Tibial nerve (tissue), 4 donors: ENCODE measurements at places on chromosomes 2 and 18.
A peak's percentile ranks its signal among the peaks of the same experiment; 100 is the strongest.

- no peaks in the 10 kb centered on the region for H3K36me3 ChIP-seq
- H3K27me3 ChIP-seq = no peaks in the 10 kb centered on the region
- no peak for DNase-seq
- peak overlapping the region; percentile 75 for H3K27ac ChIP-seq
These were observed 31.5 kb upstream of the NFE2L2 start for GRCh38 chr2:177296040-177296439.

DNA sequence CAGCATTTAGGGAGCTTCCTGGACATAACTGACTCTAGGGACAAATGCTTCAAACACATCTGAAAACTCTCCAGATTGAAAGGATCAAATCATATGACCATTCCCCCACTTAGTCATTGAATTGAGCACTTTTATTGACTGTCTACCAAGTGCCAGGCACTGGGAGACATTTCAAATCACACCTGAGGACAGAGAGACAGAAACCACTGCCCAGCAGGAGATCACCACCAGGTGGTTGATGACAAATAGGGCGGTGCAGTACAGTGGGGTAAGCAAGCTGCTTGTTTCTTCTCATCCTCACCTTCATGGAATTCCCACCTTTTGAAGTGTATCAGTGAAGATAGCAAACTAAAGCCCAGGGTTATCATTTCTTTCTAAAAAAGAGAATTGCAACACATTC, 19.0 kb upstream of the CXCR4 start:
- H3K36me3 ChIP-seq = no peaks in the 10 kb centered on the region
- no peaks in the 10 kb centered on the region for H3K27me3 ChIP-seq
- no peaks in the 10 kb centered on the region for H3K4me1 ChIP-seq

- H3K4me3 ChIP-seq = no peak overlapping the region
- no peaks in the 10 kb centered on the region for H3K4me1 ChIP-seq
- no peaks in the 10 kb centered on the region for H3K36me3 ChIP-seq
- H3K27me3 ChIP-seq = no peaks in the 10 kb centered on the region
- DNase-seq = no peak
These were observed 225.7 kb upstream of the CCDC150 start for GRCh38 chr2:196413821-196414274.

DNA sequence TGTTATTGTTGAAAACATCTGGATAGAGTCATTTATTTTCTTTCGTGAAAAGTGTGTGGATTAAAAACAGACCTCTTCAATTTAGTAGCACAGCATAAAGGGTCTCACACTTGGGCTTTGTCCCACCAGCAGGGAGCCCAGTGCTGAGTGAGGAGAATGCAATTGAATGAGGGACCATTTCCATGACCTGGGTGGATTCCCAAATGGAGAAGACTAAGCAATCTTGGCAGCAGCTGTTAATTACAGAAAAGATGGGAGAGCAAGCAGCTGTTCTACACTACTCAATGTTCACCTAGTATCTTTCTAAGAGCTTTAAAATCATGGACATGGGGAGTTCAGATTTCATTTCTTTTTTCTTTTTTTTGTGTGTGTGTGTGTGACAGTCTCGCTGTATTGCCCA, 121.8 kb upstream of the FN1 start:
- no peak overlapping the region for H3K4me3 ChIP-seq
- no peaks in the 10 kb centered on the region for H3K4me1 ChIP-seq
- no peaks in the 10 kb centered on the region for H3K27me3 ChIP-seq
- no peak for DNase-seq

DNA sequence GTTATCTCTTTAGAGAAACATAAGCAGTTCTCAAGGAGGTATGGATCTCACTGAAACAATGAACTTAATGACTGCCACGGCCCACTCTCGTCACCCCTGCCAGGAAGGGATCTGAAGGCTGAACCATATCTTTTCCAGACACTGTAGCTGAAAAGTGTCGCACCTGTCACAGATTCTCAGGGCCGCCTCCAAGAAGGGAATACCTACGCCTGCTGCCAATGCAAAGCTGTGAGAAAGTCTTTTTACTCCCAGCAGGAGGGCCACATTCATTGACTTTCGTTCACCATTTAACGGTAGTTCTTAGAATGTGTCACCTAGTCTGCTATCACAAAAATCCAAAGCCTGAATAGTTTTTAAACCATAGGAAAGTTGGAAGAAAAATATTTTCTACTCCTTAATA, 66.7 kb upstream of the SH3BP4 start:
- H3K4me3 ChIP-seq = no peak overlapping the region
- no peaks in the 10 kb centered on the region for H3K36me3 ChIP-seq
- H3K27ac ChIP-seq = no peak overlapping the region
- no peak for DNase-seq
- no peaks in the 10 kb centered on the region for H3K27me3 ChIP-seq

DNA sequence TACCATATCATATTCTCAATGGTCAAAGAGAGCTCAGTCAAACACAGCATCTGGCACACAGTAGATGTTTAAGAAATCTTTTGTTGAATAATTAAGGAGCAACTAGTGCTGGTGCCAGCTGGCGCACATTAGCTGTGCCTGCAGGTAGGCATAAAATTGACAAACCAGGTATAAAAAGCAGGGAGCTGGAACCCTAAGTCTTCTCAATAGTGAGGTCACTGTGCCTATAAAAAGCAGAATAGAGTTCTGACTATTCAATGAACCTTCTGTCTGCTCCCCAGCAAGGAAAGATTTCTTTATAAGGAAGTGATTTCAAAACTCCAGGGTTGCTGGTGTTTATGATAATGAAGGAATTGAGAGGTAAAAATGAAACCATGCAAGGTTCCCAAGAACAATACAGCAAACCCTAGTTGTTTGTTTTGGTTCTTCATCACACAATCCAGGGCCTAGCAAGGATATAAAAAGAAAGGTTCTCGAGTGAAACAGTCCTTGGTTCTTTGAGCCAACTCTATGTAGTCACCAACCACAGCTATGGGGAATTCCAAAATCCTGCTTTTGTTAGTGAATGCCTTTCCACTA, 76.1 kb downstream of the THADA start:
- H3K27me3 ChIP-seq = no peaks in the 10 kb centered on the region
- H3K27ac ChIP-seq = peak overlapping the region; percentile 87
- peaks cover 58% of the 10 kb centered on the region for H3K4me1 ChIP-seq
- H3K36me3 ChIP-seq = no peaks in the 10 kb centered on the region
- H3K4me3 ChIP-seq = no peak overlapping the region

DNA sequence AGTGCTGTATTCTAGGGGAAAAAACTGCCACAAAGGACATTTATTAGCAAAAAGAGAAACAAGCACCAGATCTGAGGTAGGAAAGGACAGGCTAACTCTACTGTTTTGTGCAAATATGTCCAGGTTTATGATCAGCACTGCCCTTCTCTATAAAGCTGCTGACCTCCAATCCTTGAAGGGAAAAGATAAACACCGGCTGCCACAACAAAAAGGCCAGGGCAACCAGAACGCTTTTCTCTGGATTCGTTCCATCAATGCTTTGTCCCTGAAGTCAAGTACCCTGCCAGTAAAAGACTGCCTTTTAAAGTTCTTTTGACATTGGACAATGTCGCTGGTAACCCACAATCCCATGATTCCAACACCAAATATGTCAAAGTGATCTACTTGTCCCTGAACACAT, 21.0 kb downstream of the SMAD2 start:
- H3K4me3 ChIP-seq = no peak overlapping the region
- no peak for DNase-seq
- H3K36me3 ChIP-seq = peaks cover 29% of the 10 kb centered on the region
- no peaks in the 10 kb centered on the region for H3K27me3 ChIP-seq
- H3K4me1 ChIP-seq = peaks cover 37% of the 10 kb centered on the region

GRCh38 chr2:953408-953807, 2.8 kb downstream of the SNTG2 start:
- H3K27me3 ChIP-seq = no peaks in the 10 kb centered on the region
- H3K27ac ChIP-seq = no peak overlapping the region
- DNase-seq = no peak
- H3K4me3 ChIP-seq = no peak overlapping the region
- H3K36me3 ChIP-seq = no peaks in the 10 kb centered on the region
- H3K4me1 ChIP-seq = peaks cover 21% of the 10 kb centered on the region

DNA sequence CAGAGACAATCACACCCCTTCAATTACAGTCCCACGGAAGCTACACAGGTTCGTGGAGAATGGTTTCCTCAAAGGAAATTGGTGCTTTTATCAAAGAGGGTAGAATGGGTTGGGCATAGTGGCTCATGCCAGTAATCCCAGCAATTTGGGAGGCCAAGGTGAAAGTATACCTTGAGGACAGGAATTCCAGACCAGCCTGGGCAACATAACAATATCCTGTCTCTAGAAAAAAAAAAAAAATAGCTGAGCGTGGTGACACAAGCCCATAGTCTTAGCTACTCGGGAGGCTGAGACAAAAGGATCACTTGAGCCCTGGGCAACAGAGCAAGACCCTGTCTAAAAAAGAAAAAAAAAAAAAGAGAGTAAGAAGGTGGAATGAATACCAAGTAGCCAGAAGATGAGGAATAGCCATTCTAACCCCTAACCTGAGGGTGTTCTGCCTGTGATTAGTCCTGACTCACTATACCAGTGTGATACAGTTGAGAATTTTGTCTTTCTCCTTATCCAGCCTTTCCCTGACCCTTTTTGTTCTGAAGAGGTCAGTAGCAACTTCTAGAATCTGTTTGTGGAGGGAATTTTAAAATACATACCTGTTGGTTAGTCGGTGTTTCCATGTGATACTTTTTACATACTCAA, 283.2 kb downstream of the MREG start:
- DNase-seq = no peak
- H3K27ac ChIP-seq = no peak overlapping the region
- no peaks in the 10 kb centered on the region for H3K4me1 ChIP-seq

GRCh38 chr2:186611526-186611925, 21.7 kb downstream of the ITGAV start:
- peaks cover 43% of the 10 kb centered on the region for H3K4me1 ChIP-seq
- peaks cover 10% of the 10 kb centered on the region for H3K36me3 ChIP-seq
- no peak for DNase-seq
- no peaks in the 10 kb centered on the region for H3K27me3 ChIP-seq

- H3K27ac ChIP-seq = no peak overlapping the region
- H3K4me1 ChIP-seq = no peaks in the 10 kb centered on the region
- DNase-seq = no peak
- H3K36me3 ChIP-seq = no peaks in the 10 kb centered on the region
- H3K4me3 ChIP-seq = no peak overlapping the region
These were observed 815.2 kb downstream of the NR4A2 start for GRCh38 chr2:155517362-155517761.

DNA sequence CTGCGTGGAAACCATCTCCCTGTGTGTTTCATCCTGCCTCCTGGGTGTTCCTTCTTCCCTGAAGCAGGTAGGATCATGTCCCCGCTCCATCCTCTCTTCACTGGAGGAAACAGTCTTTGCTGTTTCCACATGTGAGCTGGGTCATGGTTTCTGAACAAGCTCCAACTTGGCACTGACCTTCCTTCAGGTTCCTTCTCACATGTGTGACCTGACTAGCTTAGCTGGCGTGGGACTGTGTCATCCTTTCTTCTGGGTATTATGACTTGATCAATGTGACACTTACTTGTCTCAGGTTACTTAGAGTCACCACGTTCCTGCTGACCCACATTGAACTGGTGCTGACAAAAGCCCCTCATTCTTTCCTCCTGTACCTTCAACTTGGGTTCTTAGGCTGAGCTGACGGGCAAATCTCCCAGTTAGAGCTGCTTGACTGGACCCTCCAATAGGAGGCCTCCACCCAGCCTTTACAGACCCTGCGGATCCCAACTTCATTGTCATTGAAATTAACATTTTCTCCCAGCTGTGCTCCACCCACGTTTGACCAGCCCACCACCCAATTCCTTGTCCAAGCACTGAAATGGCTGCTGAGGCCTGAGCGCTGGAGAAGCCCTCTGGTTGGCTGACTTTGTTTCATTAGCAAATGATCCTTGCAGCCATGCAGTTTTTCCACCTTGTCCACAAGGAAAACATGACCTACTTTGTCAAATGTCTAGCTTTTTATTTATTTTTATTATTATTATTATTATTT, 128.1 kb downstream of the DDX1 start:
- H3K4me1 ChIP-seq = no peaks in the 10 kb centered on the region
- DNase-seq = no peak
- H3K27me3 ChIP-seq = no peaks in the 10 kb centered on the region
- H3K4me3 ChIP-seq = no peak overlapping the region
- H3K27ac ChIP-seq = no peak overlapping the region
- H3K36me3 ChIP-seq = no peaks in the 10 kb centered on the region

GRCh38 chr18:25306671-25307070, 45.3 kb downstream of the ZNF521 start:
- no peaks in the 10 kb centered on the region for H3K36me3 ChIP-seq
- H3K4me1 ChIP-seq = no peaks in the 10 kb centered on the region
- no peak for DNase-seq
- H3K4me3 ChIP-seq = no peak overlapping the region
- no peak overlapping the region for H3K27ac ChIP-seq
- H3K27me3 ChIP-seq = no peaks in the 10 kb centered on the region

- H3K27ac ChIP-seq = no peak overlapping the region
- no peaks in the 10 kb centered on the region for H3K27me3 ChIP-seq
- H3K36me3 ChIP-seq = no peaks in the 10 kb centered on the region
- H3K4me3 ChIP-seq = no peak overlapping the region
These were observed 128.6 kb downstream of the TGIF1 start for GRCh38 chr18:3578621-3579020.

DNA sequence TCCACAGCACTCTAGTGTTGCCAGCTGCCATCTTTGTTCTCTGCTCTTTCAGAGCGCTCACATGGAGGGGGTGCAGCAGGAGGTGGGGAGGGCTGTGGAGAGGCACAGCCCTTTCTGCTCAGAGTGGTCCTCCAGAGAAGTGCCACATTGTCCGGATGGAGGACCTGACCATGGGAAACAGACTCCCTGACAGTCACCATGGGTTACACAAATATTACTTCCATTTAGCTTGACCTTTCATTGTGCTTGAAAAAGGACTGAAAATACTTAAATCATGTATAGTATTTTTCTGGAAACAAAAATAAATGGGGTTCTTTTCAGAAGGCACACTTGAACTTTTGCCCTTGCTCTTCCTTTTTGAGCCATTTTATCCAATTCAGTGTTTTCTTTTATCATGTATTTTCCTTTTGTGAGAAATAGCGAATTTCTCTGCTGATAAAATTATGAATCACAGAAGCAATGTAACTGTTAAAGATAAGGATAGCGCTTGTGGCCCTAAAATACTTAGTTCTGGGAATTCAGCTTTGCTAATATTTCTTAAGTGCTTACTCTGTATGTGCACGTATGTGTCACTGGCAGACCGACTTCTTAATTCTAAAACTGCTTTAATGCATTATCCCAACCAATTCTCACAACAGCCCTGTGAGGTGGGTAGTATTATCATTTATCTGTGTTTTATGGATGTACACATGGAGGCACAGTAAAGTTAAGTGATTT, 34.2 kb downstream of the SPATS2L start:
- H3K27ac ChIP-seq = no peak overlapping the region
- H3K36me3 ChIP-seq = no peaks in the 10 kb centered on the region
- DNase-seq = no peak
- peaks cover 59% of the 10 kb centered on the region for H3K4me1 ChIP-seq

- DNase-seq = no peak
- no peak overlapping the region for H3K4me3 ChIP-seq
- H3K27ac ChIP-seq = no peak overlapping the region
These were observed 49.9 kb downstream of the SOX11 start for GRCh38 chr2:5742126-5742525.

GRCh38 chr18:60599267-60599666, 226.7 kb upstream of the MC4R start:
- no peaks in the 10 kb centered on the region for H3K27me3 ChIP-seq
- no peak for DNase-seq
- no peaks in the 10 kb centered on the region for H3K36me3 ChIP-seq
- no peaks in the 10 kb centered on the region for H3K4me1 ChIP-seq
- H3K27ac ChIP-seq = no peak overlapping the region
- H3K4me3 ChIP-seq = no peak overlapping the region
